Mesenteric fat pad (tissue), 1 donor: ENCODE measurements at places on chromosomes 2 and 18.

DNA sequence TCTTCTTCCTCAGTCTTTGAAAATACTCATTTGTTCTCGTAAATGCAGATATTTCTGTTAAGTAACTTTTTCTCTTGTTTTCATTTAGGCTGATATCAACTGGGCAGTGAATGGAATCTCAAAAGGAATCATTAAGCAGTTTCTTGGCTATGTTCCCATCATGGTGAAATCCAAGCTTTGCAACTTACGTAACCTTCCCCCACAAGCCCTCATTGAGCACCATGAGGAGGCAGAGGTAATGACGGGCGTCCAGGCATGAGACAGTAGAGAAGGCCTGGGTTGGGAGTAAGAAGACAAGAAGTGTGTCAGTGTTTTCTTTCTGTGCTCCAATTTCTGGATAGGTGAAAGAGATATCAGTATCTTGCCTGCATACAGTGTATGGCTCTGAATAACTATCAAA, 5.1 kb downstream of the POLR1B start:
- no peak for DNase-seq

DNA sequence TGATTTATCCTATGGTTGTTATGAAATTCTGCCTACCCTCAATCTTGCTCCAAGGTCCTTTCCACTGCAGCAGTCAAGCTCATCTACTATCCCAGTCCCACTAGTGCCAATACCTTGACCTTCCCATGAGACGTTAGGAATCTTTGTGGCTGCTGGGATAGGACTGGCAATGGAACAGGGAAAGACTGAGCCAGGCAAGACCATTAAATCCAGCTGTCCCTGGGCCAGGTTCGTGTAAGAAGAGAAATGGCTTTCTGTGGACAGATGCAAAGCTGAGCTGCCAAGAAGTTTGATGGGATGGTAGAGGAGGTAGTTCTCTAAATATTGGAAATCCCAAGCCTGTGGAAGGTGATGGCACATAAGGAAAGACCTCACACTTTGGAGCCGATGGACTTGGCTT, 50.1 kb upstream of the TMEM17 start:
- no peak for DNase-seq

- DNase-seq = peak; percentile 93
These were observed 36.1 kb upstream of the GPD2 start for GRCh38 chr2:156399950-156400705.

- no peak for DNase-seq
These were observed 22.5 kb upstream of the PLEKHM3 start for GRCh38 chr2:208047840-208048239.

- no peak for DNase-seq
These were observed 49.2 kb upstream of the LGALSL start for GRCh38 chr2:64404743-64405142.

GRCh38 chr2:172172513-172173173, 69.9 kb upstream of the DLX2 start:
- peak; percentile 93 for DNase-seq

- no peak for DNase-seq
These were observed 484.8 kb upstream of the UBE2E3 start for GRCh38 chr2:180495606-180496005.

DNA sequence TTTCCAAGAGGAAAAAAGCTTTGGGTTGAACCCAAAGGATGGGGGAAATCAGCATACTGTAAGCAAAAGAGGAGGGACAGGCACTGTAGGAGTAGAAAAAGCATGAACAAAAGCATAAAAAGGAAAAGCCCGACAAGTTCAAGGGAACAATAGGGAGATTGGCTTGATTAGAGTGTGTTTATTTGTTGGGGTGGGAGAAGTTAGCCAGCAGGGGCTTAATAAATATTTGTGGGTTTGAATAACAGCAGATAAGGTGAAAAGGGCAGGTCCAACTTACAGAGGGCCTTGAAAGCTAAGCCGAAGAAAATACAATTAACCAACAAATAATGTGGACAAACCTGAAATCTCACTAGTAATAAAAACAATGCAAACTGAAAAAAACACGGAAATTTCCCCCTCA, 126.7 kb downstream of the THADA start:
- no peak for DNase-seq

GRCh38 chr2:18262601-18263000, 297.9 kb downstream of the RDH14 start:
- no peak for DNase-seq

- no peak for DNase-seq
These were observed 366.5 kb downstream of the DSC3 start for GRCh38 chr18:30676053-30676480.

DNA sequence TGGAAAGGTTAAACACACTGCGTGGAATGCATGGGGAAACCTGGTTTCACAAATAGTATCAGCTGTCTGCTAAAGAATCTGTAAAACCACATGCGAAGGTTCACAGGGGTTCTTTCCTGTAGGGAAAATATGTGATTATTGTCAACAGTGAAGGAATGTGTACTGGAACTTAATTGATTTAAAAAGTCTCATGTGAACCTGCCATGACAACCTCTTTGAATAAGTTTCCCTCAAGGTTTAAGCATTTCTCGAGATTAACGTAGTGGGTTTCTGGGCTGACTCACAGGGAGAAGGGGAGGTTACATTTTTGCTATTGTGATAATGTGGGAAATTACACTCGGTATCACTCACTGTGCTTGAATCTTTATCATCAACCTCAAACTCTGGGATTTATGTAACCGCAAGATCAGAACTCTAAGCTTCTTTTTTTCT, 28.2 kb upstream of the IL1R1 start:
- no peak for DNase-seq

DNA sequence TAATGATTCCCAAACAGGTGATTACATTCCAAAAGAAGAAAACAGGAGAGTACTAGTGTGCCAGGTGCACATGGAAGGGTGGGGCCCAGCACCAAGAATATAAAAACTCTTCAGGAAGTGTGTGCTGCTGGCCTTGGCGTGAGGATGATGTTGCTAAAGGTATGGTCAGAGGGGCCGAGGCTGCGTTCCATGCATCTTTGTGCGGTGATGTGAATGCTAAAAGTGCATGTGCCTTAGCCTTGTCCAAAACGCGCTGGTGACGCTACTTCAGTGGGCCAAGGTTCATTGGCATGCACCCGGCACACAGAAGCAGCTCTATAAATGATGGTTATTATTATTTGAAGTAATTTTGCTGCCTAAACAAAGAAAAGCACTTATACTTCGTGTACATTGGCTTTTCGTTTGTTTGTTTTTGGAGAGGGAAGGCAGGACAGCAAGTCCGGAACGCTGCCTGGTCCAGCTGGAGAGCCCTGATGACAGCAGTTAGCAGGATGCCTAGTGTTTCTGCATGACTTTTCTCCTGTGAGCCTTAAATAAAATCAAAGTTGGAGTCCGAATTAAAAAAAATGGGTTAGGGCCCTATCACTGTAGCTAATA, 2.9 kb downstream of the ALKAL2 start:
- DNase-seq = no peak

- DNase-seq = no peak
These were observed 26.2 kb downstream of the MMADHC start for GRCh38 chr2:149561309-149561926.

GRCh38 chr2:144460727-144461307, 59.1 kb downstream of the ZEB2 start:
- no peak for DNase-seq

- no peak for DNase-seq
These were observed 27.8 kb downstream of the CTIF start for GRCh38 chr18:48566589-48566988.

- no peak for DNase-seq
These were observed 140.2 kb downstream of the BCL11A start for GRCh38 chr2:60413069-60413813.

GRCh38 chr2:36405183-36405582, 49.6 kb downstream of the CRIM1 start:
- DNase-seq = no peak

DNA sequence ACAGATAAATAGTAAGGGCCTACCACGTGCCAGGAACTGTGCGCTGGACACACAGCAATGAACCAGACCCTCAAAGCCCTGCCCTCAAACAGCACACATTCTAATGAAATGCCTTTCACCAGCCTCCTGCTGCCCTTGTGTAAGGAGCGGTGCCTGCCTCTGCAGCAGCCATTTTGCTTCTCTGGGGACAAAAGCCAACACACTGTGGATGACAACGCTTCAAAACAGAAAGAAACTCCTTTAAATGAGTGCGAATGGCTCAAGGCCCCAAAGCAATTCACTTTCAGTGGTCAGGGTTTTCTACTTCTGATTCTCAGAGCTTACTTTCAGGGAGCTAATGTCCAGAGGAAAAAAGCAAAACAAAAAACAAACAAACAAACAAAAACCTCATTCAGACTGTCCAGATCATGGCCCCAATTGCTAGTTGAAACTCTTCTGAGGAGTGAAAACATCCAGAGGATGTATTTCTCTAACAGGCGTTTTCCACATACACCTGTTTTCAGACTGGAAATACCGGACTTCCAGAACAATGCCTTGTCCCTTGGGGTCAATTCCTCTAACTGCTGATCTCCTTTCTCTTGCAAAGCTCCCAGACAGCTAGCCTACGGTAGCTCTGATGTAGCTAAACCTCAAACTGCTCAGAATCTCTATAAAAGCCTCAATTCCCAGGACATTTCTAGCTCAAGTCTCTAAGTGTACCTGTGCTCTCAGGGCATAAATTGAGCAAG, 323.3 kb upstream of the ZNF521 start:
- DNase-seq = no peak

- DNase-seq = no peak
These were observed 663.1 kb downstream of the ERBB4 start for GRCh38 chr2:211875488-211875887.

GRCh38 chr2:66701656-66702055, 266.7 kb downstream of the MEIS1 start:
- no peak for DNase-seq

- DNase-seq = no peak
These were observed 16.6 kb upstream of the PIK3C3 start for GRCh38 chr18:41938445-41938844.

GRCh38 chr2:71496156-71496770, 42.9 kb downstream of the DYSF start:
- peak; percentile 73 for DNase-seq

DNA sequence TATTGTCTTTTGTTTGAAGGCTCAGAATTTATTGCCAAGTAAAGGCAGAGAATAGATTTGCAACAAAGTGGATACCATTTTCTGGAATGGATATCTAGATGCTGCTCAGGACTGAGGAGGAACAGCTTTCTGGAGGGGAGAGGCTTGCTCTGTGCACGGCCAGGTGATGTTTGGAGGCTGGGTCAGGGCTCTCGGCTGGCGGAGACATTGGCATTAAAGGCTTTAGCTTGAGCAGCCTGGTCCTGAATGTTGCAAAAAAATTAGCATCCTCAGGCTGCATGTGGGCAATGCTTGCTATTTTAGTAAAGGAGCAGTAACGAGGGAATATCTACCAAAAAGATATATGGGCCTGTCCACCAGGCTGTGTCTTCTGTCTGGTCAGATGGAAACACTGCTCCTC, 20.4 kb downstream of the RNF144A start:
- no peak for DNase-seq

DNA sequence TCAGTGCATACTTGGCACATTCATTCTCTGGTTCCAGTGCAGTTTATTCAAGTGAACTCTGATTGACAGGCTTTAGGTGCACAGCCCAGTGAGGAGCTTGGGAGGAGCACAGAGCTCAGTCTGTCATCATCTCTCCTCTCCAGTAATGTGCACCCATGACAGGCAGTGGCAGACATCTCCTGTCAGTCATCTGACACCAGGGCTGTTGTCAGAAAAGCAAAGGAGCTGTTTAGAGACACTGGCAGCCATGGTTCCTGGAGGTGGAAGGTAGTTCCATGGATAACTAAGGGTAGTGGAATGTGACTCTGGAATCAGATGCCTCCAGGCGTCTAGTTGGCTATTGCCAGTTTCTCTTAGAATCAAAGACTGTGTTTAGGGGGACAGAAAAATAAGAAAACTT, 308.8 kb downstream of the DCDC2C start:
- no peak for DNase-seq

GRCh38 chr18:9958861-9959399, 45.1 kb downstream of the VAPA start:
- DNase-seq = no peak

- DNase-seq = no peak
These were observed 233.7 kb upstream of the CXCR4 start for GRCh38 chr2:136351684-136352083.

DNA sequence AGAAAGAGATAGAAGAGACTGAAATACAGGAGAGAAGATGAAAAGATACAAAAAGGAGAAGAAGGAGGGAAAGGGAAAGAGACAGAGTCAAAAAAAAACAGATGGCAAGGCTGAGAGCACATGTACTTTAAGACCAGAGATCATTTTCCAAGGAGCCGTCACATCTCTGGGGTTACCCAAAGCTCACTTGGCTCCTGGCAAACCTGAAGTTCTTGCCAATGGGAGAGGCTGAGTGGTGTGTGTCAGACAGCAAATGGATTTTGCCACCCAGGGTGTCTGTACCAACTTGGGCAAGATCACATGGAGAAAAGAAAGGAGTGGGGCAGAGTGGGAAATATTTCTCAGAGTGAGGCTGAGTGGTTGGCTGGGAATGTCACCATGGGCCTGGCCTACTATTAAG, 219.3 kb upstream of the TNP1 start:
- no peak for DNase-seq

- no peak for DNase-seq
These were observed 102.3 kb upstream of the MAP2 start for GRCh38 chr2:209321581-209321980.

- DNase-seq = no peak
These were observed 805.2 kb downstream of the SLC4A3 start for GRCh38 chr2:220432645-220433044.

GRCh38 chr18:23703987-23704384, 14.7 kb downstream of the LAMA3 start:
- DNase-seq = no peak

DNA sequence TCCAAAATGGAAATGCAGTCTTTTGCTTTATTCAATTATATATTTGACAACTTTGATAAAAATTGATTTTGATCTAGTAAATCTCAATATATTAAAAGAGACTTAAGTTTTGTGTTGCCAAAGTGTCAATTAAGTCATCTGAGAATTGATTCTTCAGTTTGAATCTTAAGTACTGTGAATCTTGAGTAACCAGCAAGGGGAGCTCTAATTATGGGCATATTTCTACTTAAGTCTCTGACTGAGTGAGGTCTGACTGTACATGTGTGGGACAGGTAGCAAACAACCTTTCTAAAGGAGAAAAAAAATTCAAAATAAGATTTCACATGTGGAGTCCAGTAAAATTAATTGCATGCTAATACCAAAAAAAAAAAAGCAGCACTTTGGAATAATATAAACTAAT, 503.7 kb upstream of the SLC8A1 start:
- no peak for DNase-seq

- DNase-seq = no peak
These were observed 453.2 kb downstream of the PTPRM start for GRCh38 chr18:8020132-8020846.

GRCh38 chr2:232674491-232674890, 22.6 kb upstream of the GIGYF2 start:
- DNase-seq = no peak

DNA sequence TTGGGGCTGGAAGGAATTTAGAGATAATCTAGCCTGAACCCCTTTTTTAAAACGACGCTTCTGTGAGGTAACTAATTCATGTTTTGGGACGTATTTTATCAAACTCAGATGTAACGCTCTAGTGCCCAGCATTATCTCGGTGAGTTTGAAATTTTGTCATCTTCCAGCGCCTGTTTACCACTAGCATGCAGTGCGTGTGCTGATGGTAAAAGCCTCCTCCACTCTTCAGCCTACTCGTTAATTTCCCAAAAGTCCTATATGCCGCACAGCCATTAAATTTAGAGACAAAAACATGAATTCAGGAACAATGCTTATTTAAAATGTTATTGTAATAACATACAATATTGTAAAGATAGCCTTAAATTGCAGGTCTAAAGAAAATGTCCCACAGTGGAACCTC, 2.8 kb downstream of the ZCCHC2 start:
- DNase-seq = no peak

- no peak for DNase-seq
These were observed 125.3 kb downstream of the SH3RF3 start for GRCh38 chr2:109254174-109254904.
